Renal cortical epithelial cell (primary cell): ENCODE measurements at places on chromosomes 5 and 9.

- no peak for DNase-seq
These were observed 67.7 kb upstream of the ST8SIA4 start for GRCh38 chr5:100970646-100971255.

DNA sequence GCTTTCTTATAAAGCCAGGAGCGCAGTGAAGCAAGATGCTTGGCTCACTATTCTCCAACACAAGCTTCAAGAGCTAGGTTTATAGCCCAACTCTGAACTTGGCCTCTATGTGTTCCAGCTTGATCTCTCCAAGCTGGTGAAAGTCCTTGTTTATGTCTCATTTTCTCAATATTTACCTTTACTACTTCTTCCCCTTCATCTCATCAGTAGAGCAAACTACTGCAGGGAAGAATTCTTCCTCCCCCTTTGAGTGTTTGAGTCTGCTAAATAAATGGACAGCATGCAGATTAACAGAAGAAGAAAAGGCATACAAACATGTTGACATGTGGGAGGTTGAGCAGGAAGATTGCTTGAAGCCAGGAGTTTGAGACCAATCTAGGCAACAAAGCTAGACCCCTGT lies 460.7 kb downstream of the ZNF608 start:
- no peak for DNase-seq

DNA sequence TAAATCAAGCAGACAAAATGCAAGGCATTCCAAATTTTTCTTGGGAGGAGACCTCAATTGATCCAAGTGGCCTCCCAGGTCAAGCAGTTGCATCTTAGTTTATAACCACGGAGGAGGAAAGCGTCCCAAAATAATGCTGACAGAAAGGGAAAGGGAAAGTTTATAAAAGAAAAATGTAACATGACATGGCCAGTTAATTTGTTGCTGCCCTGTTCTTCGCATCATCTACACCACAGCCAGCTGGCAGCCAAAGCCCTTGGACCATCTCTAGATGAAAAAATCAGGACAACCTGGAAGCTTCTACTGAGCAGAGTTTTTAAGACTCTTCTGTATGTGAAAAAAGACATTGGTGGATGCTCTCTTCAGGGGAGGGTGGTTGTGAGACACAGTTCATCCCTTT lies 128.8 kb upstream of the FBXL7 start:
- no peak for DNase-seq

- no peak for DNase-seq
These were observed 49.7 kb downstream of the NTNG2 start for GRCh38 chr9:132211570-132211969.

DNA sequence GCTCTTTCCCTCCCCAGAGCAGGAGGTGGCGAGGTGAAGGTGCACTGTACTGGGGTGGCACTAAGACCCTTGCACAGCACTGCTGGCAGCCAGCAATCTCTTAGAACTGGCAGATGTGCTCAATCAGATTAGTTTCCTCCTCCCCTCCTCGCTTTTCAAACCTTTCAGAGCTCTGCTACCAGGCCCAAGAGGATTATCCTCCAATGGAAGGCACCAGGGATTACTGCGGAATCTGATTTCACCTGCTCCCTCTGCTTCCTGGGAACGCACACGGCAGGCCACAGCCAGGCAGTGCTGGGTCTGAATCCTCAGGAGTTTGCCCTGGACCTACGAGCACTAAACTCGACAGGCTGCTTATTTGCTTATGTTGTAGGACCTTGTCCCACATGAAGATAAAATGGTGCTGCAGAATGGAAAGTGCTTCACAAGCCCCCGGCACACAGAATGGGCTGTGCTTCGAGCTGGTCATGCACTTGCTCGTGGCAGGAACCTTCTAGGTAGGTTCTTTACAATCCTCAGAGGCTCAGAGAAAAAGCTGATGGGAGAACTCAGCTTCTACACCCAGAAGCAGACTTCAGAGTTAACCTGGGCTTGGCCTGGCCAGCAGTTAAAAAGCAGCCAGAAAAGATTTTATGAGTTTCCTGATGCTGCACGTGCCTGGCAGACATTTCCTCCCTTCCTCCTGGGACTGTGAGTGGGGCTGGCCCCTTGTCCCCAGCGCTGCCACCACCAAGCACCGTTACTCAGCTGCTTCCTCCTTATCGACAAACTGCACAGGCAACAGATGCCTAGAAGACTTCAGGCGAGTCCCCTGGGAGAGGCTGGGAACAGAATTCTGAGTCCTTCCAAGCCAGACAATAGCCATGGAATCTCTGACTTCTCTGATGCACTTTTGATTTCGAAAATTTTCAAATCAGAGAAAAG lies 33.1 kb downstream of the FABP6 start:
- no peak for DNase-seq

- no peak for DNase-seq
These were observed 8.5 kb downstream of the OSTF1 start for GRCh38 chr9:75096796-75097195.

GRCh38 chr9:98391867-98392266 lies 136.4 kb upstream of the TBC1D2 start:
- no peak for DNase-seq

GRCh38 chr9:15086156-15086763 lies 176.0 kb upstream of the FREM1 start:
- DNase-seq, result no peak

DNA sequence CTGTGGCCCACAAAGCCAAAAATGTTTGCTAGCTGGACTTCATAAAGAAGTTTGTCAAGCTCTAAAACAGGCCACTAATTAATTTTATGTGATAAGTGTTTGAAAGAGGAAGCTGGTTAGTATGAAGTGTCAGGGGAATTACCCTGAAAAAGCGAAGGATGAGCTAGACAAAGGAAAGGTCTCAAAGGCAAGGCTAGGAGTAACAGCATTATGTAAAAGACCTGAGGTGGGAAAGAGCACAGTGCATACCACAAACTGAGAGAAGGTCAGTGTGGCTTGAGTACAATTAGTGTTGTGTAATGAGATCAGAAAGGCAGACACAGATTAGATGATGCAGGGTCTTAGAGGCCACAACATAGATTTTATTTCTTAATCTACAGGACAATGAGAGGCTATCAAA lies 29.6 kb downstream of the RC3H2 start:
- DNase-seq, result no peak

DNA sequence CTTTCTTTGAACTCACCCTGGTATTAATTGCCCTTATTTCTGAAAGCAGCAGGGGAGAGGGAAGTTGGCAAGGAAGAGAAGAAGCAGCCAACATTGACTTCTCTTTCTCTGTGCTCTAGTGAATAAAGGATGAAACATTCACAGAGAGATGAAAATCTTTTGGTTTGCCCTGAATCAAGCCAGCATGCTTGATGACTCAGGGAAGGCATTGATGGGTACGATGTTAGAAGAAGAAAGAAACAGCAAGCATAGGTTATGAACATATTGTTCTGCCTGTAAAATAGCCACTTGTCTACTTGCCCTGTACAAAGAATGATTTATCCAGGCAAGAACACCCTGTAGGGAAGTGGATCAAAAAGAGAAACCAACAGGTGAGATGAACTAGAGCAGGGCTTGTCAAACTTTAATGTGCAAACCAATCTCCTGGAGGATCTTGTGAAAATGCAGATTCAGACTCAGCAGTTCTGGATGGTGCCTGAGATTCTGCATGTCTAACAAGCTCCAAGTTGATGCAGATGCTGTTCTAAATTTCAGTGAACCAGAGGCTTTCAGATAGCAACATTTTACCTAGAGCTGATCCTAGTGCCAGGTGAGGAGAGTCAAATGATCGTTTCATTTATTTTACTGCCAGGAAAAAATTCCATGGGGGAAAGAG lies 586.6 kb upstream of the TLE4 start:
- DNase-seq, result peak; percentile 66

GRCh38 chr9:5671711-5672353 lies 42.9 kb downstream of the RIC1 start:
- peak; percentile 29 for DNase-seq
